Foreskin keratinocyte (primary cell): ENCODE measurements at places on chromosomes 7 and 10. TPM values are rescaled to one million over a fixed set of nuclear protein-coding genes. Genes with fewer than 3 reads are reported as not detected.
A peak's percentile ranks its signal among the peaks of the same experiment; 100 is the strongest.

- DNase-seq = peak; percentile 87
Measured at GRCh38 chr10:82826132-82826531, 951.1 kb downstream of the NRG3 start.

DNA sequence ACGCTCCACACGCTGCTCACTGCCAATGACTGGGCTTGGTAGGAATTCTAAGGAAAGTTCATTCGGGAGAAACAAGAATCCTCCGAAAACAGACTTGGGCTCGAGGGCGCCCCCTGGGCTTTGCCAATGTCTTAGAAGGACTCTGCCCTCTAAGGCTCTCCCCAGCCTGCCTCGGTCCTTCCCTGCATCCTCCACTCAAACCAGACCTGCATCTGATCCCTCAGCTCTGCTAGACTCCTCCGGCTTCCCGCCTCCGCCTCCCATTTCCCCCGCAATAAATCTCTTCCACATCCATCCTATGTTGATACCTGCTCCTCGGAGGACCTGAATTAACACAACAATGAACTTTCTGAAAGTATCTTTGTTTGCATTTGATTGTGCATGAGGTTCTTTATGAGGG lies 177.6 kb downstream of the PLPP4 start:
- no peak for DNase-seq

GRCh38 chr10:44862006-44862751 lies 49.0 kb upstream of the TMEM72 start:
- no peak for DNase-seq

GRCh38 chr7:17444151-17444550 lies 145.7 kb downstream of the AHR start:
- no peak for DNase-seq

- no peak for DNase-seq
Measured at GRCh38 chr10:16904049-16904448, 86.8 kb upstream of the RSU1 start.

- DNase-seq = no peak
Measured at GRCh38 chr10:83886871-83887270, 252.4 kb upstream of the GHITM start.

PRR15 gene
- total RNA-seq = 5.0 and 5.7 TPM in 2 replicates

PPP1R17 gene
- total RNA-seq = not detected in 2 replicates
